Right ventricle myocardium inferior (tissue), 1 donor: ENCODE measurements at places on chromosomes 6 and 20.

GRCh38 chr6:160742090-160742489 lies 40.0 kb downstream of the PLG start:
- no peak for DNase-seq

- no peak for DNase-seq
These were observed 90.6 kb upstream of the MLN start for GRCh38 chr6:33894438-33894837.

DNA sequence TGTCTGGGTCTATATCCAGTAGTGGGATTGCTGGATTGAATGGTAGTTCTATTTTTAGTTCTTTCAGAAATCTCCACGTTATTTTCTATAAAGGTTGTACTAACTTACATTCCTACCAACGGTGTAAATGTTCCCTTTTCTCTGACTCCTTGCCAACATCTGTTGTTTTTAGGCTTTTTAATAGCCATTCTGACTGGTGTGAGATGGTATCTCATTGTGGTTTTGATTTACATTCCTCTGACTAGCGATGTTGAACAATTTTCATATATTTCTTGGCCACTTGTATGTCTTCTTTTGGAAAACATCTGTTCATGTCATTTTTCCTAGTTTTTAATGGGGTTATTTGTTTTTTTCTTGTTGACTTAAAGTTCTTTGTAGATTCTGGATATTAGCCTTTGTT lies 99.3 kb downstream of the BMP2 start:
- no peak for DNase-seq

DNA sequence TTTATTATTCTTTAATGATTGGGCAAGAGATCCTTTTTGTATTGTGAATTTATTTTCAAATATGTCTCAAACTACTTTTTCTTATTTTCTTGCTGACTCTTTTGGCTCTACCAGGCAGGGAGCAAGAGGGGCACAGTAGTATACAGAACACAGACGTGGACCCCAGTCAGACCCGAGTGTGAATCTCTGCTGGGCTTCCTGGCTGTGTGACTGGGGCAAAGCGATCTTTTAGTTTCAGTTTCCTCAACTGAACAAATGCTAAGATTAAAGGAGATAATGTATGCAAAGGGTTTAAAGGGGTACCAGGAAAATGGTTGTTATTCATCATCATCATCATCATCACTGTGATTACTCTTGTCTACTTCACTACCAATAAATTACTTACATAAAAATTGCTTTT lies 317.5 kb downstream of the HIVEP2 start:
- DNase-seq: no peak

DNA sequence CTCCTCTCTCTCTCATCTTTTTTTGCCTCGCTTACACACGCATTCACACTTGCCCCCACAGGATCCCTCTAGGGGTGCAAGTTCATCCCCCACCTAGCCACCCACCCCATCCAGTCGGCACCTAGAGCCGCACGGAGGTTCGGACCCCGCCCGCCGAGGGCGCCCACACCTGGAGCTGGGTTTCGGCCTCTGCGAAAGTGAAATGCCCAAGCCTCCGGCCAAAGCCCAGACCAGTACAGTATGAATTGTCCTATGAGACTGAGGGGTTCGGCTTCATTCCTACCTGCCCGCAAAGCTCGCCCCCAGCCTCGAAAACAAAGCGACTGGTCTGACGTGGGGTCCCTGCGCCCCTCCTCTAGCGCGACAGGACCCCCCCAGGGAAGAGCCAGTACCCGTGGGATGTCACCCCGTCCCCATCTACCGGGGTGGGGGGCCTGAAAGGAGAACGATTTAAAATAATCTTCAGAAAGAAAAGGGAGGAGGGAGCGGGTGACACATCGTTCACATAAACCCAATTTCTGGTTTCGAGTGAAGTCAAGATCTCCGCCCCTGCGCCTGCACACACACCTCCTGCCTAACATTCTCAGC lies 1.5 kb downstream of the TFAP2A start:
- no peak for DNase-seq

- no peak for DNase-seq
These were observed 76.1 kb upstream of the ATXN1 start for GRCh38 chr6:16837217-16837972.

DNA sequence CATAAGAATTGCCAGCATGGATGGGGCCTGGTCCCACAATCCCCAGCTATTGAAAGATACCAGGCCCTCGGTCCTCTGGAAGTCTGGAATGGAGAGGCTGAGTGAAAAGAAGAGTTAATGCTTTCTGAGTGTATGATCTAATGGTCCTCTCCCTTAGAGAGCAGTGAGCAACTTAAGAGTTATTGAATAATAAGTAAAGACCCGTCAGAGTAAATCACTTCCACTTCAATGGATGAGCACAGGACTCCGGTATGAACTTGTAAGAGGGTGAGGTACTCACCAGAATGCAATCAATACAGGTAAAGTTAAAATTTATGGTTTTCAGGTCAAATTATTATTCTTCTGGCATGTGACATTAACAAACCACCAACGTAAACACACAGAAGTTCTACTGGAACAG lies 39.9 kb downstream of the FAXC start:
- no peak for DNase-seq

GRCh38 chr20:58402827-58403226 lies 13.8 kb downstream of the VAPB start:
- no peak for DNase-seq

- DNase-seq: no peak
These were observed 5.1 kb downstream of the KCNS1 start for GRCh38 chr20:45095805-45096238.

DNA sequence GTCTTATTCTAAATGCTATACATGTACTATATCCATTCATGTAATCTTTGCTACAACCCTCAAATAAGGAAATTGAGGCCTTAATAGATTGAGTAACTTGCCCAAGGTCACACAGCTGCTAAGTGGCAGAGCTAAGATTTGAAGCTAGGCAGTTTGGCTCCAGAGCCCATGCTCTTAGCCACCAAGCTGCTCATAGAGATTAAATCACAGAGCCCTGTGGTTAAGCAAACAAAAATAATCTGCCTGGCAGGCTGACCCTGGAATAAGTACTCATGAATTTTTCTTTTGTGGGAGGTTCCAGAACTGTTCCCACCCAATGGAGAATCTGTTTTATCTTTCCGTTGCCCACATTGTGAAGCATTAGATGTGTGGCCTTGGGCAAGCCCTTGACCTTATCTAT lies 7.4 kb downstream of the AAR2 start:
- DNase-seq: no peak

GRCh38 chr20:57579898-57580447 lies 19.1 kb downstream of the PCK1 start:
- no peak for DNase-seq

GRCh38 chr6:158244373-158244772 lies 67.9 kb upstream of the TULP4 start:
- no peak for DNase-seq

DNA sequence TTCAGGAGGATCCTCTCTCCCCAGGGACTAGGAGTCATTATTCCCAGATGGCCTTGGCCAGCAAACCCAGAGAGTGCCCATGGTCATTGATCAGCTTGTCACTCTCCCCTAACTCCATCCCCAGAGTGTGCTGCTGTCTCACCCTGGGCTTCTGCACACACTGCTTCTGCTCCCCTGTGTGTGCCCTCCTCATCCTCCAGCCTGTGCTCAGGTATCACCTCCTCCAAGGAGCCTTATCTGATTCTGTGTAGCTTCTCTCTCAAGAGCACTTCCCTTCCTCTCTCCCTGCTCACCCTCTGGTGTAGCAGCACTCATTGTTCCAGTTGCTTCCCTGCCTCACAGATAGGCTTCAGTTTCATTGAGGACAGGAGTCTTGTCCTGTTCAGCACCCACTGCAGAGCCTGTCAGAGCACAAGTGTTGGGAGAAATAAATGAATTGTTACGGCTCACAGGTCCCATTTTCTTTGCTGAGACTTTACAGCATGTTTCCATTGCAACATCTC lies 102.4 kb downstream of the JAG1 start:
- no peak for DNase-seq

- DNase-seq: no peak
These were observed 25.7 kb upstream of the DEFB125 start for GRCh38 chr20:61757-62156.

- no peak for DNase-seq
These were observed 29.8 kb downstream of the SLC13A3 start for GRCh38 chr20:46621492-46621891.

DNA sequence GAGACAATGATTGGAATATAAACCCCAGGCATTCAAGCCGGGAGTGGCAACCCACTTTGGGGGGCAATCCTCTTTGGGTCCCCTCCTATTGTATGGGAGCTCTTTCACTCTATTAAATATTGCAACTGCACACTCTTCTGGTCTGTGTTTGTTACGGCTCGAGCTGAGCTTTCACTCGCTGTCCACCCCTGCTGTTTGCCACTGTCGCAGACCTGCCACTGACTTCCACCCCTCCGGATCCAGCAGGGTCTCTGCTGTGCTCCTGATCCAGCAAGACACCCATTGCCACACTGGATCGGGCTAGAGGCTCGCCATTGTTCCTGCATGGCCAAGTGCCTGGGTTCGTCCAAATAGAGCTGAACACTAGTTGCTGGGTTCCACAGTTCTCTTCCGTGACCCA lies 222.8 kb upstream of the MANEA start:
- no peak for DNase-seq

DNA sequence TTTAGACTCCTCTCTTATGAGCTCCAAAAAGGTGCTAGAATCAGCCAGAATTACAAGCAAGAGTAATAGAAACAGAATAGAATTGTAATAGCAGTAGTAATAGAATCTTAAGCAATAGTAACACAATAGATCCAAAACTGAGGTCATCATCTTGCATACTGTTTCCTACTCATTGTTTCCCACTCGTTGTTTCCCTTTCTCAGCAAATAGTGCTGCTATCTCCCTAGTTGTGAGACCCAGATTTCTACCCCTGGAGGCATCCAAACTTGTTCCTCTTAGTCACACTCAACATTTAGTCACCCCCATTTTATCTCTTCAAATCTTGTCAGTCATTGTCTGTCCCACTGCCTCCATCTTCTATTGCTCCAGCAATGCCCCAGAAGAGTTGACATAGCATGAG lies 356.9 kb upstream of the MARCKS start:
- no peak for DNase-seq

- no peak for DNase-seq
These were observed 100.3 kb downstream of the ARHGAP18 start for GRCh38 chr6:129609635-129610034.

- no peak for DNase-seq
These were observed 59.2 kb upstream of the POU3F2 start for GRCh38 chr6:98775205-98775604.

- DNase-seq: no peak
These were observed 56.4 kb upstream of the GPR31 start for GRCh38 chr6:167214206-167214605.

GRCh38 chr6:38501931-38502330 lies 137.8 kb downstream of the BTBD9 start:
- DNase-seq: no peak

GRCh38 chr6:89910902-89911240 lies 16.6 kb downstream of the GJA10 start:
- DNase-seq: no peak

GRCh38 chr6:16782278-16782677 lies 21.0 kb upstream of the ATXN1 start:
- no peak for DNase-seq

DNA sequence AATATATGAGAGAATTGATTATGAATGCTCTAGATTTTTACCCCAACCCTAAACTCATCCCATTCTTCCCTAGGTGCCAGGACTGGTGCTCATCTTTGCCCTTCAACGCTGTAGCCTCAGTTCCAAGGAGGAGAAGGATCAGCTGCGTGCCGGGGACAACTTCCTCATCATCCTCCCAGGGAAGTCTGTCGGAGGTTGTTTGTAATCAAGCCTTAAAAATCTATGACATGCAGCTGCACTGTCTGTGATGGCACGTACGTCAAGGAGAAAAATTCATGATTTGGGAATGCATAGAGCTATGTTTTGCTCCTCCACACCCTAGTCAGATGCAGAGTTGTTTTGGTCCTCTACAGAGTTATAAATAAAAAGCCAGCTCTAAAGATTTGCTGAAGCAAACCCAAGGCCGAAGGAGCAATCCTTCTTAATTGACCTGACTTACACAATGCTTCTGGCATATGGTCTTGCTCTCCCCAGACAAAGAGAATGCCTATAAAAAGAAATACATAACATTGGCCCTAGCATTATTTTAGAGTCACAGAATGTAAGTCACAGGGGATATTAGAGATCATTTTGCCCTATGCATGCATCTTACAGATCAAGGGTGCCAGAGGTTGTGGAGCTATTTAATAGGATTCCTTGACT lies 244.2 kb downstream of the HIVEP2 start:
- no peak for DNase-seq

DNA sequence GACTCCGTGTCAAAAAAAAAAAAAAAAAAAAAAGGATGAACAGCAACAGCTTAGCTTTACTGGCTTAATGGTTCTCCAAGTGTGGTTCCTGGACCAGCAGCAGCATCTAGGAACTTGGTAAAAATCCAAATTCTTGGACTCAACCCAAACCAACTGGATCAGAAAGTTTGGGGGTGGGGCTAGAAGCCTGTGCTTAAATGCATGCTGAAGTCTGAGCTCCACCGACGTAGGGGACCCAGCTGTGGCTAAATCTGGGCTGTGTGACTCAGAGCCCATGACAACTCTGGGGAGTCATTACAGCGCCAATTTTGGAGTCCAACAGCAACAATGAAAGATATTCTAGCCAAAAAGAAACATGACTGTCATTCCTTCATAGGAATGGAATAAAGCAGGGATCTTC lies 13.6 kb upstream of the CHD6 start:
- DNase-seq: peak; percentile 75

DNA sequence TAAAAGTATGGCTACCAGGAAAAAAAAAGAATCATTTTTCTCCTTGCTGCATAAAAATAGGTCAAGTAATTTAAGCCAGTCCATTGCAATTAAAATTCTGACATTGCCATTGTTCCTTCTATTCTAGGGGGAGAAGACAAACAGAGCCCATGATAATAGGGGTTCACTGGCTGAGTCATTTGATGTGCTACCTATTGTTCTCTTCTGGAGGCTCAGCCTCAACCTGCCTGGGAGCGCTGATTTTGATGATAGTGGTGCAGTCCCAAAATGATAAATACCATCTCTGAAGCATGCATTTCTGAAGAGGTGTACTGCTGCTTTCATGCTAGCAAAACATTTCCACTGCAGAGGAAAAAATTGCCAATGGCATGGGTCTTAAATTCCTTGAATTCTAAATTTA lies 5.8 kb downstream of the CITED2 start:
- no peak for DNase-seq
